ENCODE measurements at places on chromosomes 2 and 18.
A peak's percentile ranks its signal among the peaks of the same experiment; 100 is the strongest.

GRCh38 chr2:96138179-96139145 is at the start of gene ASTL:
TSS of gene ASTL (minus strand) at chr2:96138502. CDS start at chr2:96138436, 66 bp downstream.
- DNase-seq, result peak; percentile 27

DNA sequence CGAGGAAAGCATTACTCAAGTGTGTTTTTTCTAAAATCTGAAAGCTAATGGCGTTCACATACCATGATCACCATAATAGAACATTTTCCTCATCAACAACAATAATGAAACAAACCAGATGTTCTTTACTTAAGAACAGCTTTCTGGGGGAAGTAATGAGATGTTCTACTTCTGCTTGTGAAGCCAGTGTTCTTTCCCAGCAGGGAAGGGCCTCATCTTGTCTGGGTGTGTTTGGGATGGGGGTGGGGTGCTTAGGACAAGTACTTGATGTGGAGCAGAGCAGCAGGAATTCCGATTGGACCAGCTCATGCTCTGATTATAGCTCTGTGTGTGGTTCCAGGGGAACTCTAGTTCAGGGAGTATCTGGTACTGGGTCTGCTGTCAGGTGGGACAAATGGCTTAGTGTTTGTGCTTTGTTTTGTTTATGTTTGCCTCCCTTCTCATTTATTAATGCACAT is 163.0 kb upstream of the NOSTRIN start:
- DNase-seq, result peak; percentile 84

DNA sequence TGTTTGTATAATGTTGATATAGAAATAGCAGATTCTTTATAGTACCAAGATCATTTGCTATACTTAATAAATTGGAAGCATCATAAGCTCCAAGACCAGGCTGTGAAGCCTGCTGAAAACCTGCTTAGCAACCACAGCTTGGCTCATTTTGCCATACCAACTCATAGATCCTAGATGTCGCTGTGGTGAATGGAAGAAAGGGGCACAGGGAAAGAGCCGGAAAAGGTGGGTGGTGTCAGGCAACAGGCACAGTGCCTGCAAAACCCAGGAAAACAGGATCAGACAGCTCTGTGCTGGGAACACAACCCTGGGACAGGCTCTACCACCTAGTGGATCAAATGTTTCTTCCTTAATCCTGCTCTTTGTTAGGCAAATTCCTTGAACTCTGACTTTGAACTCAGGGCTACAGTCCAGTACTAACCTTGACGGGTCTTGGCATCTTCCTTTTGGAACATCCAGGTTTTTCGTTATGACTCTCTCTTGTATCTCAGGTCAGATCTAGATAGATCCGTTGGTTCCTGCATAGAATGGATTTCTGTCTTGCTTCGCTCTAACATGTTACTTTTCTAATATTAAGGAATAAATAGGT is 31.6 kb downstream of the TWSG1 start:
- DNase-seq, result peak; percentile 45

- no peak for DNase-seq
Measured at GRCh38 chr2:46780411-46780800, 135.2 kb downstream of the MCFD2 start.

GRCh38 chr2:179746981-179747380 is 114.4 kb downstream of the ZNF385B start:
- DNase-seq, result peak; percentile 21

DNA sequence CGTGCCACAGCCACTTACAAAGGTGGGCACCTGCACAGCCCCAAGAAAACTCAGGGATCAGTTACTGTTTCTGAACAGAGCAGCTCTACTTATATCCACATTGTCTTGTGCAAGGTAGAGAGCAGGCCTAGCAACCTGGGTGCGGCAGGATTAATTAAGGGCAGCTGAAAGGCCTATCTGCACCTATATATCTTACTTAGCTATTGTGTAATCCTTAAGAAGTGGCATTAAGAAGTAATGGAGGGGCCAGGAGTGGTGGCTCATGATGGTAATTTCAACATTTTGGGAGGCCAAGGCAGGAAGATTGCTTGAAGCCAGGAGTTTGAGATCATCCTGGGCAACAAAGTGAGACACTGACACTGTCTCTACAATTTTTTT is 12.8 kb upstream of the ARL5A start:
- DNase-seq, result no peak

DNA sequence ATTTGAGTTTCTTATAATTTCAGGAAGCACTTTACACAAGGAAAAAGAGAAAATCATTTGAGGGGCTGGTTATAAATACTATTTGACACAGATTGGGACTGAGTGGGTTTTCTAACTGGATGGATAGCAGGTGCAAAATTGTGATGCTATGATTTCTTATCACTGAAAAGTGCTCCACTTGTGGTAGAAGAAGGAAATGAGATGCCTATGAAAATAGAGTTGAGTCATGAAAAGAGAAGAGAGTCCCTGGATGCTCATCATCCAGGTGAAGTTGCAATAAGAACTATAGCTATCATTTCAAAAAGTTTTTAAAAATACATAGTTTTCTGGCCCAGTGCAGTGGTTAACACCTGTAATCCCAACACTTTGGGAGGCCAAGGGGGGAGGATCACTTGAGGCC is 39.4 kb upstream of the NFE2L2 start:
- no peak for DNase-seq

DNA sequence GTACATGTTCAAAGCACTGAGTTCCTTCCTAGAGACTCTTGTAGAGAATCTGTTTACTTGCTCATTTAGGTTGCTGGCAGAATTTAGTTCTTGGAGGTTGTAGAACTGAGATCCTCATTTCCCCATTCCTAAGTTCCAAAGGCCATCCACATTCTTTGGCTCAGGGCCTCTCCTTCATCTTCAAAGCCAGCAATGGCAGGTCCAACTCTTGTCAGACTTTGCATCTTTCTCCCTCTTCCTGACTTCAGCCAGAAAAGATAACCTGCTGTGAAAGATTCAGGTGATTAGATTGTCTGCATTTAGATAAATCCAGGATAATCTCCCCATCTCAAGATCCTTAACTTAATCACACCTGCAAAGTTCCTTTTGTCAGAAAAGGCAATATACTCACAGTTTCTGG is 51.1 kb downstream of the SOCS6 start:
- DNase-seq, result no peak

DNA sequence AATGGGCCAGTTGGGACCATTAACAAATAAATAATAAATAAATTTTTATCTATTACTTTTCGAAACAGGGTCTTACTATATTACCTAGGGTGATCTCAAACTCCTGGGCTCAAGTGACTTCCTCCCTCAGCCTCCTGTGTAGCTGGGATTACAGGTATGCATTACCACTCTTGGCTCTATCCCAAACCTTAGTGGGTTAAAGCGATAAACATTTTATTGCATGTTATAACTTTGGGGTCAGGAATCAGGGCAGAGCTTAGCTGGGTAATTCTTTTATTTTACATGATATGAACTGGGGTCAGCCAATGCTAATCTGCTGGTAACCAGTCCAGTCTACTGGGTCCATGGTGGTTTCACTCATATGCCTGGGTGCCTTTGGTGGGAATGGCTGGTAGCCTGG is 127.8 kb downstream of the MYO3B start:
- no peak for DNase-seq

DNA sequence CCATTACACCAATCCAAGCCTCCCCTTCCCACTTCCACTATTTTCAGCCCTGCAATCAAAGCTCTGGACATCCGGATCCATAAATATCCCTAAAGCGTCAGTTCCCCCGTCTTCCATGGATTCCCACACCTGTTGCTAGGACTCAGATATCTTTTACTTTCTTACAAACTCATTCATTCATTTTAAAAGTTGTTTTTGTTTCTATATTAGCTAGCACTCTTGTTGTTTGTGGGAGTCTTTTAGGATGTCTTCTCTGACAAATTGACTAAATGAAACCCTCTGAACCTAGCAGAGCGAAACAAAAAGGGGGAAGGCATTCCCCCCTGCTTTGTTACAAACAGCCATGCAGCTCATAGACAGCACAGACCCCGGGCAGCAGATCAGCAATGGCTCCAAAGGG is 9.0 kb upstream of the NBAS start:
- no peak for DNase-seq

DNA sequence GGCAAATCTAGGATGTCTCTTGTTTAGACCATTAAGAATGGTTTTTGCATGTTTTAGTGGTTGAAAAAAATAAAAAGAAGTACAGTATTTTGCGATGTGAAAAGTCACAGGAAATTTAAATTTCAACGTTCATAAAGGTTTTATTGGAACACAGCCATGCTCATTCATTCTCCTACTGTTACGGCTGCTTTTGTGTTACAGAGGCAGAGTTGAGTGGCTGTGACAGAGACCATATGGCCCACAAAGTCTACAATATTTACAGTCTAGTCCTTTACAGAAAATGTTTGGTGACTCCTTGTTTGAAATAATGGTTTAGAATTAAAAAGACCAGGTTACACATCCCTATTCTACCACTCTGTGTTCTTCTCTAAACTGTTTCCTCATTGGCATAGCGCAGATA is 48.1 kb downstream of the MYOM1 start:
- no peak for DNase-seq

- DNase-seq, result no peak
Measured at GRCh38 chr2:227855440-227855839, 16.0 kb upstream of the DAW1 start.

- DNase-seq, result peak; percentile 7
Measured at GRCh38 chr2:120978359-120979050, 242.8 kb downstream of the GLI2 start.

GRCh38 chr2:223674998-223675609 is 72.9 kb upstream of the SCG2 start:
- no peak for DNase-seq

- DNase-seq, result no peak
Measured at GRCh38 chr2:36878429-36878828, 87.9 kb downstream of the STRN start.

- DNase-seq, result no peak
Measured at GRCh38 chr2:34305587-34305986, 706.5 kb upstream of the FAM98A start.

GRCh38 chr2:235746257-235746934 is 252.6 kb downstream of the AGAP1 start:
- peak; percentile 84 for DNase-seq

DNA sequence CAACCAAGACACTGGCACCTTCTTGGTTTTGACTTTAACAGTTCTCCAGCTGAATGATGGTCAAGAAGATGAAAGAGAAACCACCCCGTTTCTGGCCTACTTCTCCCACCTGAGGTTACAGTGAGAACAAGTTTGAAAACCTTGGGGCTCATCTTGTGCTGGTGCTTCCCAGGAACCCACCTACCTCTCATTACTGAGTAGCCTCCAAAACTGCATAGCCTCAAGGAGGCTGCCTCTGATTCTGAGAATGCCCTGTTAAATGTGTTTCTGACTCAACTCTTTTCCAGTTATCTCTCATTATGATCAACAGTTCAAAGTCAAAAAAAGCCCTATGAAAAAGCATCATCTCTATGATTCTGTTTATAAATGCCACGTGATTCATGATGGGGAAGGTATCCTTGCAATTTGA is 121.9 kb downstream of the CACNB4 start:
- no peak for DNase-seq

DNA sequence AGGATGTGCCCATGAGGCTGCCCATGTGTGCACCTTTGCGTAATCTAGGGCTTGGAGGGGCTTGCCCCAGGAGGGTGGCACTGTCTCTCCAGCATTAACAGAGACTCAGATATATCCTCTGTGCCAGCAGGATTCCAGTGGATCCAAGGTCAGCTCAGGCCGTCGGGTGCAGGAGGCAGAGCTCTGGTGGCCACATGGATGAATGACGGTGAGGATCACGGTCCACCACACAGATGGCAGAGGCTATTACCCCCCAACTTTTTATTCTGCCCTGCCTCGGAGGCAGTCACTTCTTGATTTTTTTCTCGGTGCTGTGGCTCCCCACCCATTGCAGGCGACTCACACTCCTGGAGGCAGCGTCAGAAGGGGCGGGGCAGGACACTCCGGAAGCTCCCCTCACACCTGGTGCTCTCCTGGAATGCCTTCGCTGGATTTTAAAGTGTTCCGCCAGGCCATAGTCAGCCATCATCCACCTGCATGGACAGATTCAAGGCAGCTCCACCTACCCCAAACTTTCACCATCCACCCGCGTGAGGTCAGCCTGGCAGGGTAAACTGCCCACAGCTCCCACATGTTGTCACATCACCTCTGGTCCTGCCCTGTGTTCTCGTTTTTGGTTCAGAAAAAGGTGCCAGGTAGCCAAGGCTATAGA is 602.9 kb upstream of the RAB6C start:
- DNase-seq, result no peak

- DNase-seq, result peak; percentile 62
Measured at GRCh38 chr2:238462782-238463396, 36.2 kb downstream of the ASB1 start.

DNA sequence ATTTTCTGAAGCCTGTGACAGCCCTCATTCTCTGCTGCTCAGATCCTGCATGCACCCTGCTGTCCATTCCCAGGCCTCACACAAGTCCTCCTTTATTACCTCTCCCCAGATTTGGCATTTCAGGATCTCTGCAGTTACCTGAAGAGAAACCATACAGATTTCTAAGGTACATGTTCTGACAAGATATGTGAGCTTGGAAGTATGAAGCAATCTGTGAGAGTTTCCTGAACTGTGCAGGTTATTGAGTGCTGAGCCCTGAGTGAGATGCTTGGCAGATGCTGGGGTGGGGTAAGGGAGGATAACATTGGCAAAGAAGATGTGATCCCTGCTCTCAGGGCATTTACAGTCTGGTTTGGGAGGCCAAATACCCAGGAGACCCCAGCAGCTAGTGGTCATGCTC is 122.1 kb upstream of the STPG4 start:
- DNase-seq, result no peak

- no peak for DNase-seq
Measured at GRCh38 chr2:11656671-11657101, 13.3 kb downstream of the NTSR2 start.

- DNase-seq, result peak; percentile 70
Measured at GRCh38 chr2:138030459-138030858, 66.2 kb downstream of the HNMT start.

DNA sequence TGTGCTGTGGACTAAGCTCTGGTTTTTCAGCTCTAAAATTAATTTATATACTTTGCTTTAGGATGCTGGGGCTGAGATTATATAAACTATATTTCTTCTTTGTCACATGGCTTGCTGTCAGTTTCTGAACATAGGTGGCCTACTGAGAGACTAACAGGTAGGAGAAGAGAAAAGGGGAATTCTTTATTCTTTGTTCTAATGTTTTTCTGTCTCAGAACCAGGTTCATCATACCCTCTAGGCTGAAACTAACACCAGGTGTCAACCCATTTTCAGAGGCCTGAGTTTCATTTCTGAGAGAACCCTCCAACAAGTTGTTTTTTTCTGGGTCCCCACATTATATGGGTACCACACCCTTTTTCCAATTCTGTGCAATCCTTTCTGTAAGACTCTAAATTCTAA is 843.6 kb downstream of the TRIB2 start:
- no peak for DNase-seq

- DNase-seq, result no peak
Measured at GRCh38 chr18:35343488-35343935, 708 bp downstream of the ZNF24 start.

DNA sequence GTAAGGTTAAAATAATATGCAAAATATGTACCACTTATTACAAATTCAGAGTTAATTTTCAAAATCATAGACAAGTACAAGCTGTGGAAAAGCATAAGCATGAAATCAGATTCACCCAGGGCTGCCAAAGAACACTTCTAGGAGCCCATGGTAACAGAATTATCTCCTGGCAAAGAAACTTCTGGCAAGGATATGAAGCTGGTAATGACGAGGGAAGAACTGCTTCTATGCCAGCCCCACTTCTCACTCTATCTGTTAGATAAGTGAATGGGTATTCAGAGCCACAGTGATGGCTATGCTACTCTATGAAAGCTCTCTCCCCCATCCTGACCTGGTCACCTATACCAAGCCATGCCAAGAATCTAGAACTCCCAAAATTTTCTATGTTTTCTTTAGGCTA is 36.9 kb upstream of the PDE1A start:
- DNase-seq, result no peak

GRCh38 chr18:48033790-48034650 is 103.6 kb upstream of the SMAD2 start:
- peak; percentile 6 for DNase-seq

GRCh38 chr2:109143214-109144187 is 14.5 kb downstream of the SH3RF3 start:
- no peak for DNase-seq
